Activated CD4-positive, alpha-beta memory T cell treated with anti-CD3 and anti-CD28 coated beads, Interleukin-2, amount 10 ng/mL, durations not matched to agents 7 days and 5 days (primary cell): ENCODE measurements at places on chromosomes 12 and 14. TPM values are rescaled to one million over a fixed set of nuclear protein-coding genes. Genes with fewer than 3 reads are reported as not detected.

The NID2 gene
- 0.18 TPM for total RNA-seq

GRCh38 chr14:77883131-77883846 lies 83.4 kb downstream of the ADCK1 start:
- no peak for DNase-seq

The DLK1 gene
- not detected for total RNA-seq

- DNase-seq, result no peak
These were observed 896.0 kb downstream of the GALC start for GRCh38 chr14:87097015-87097414.

- no peak for DNase-seq
These were observed 115.2 kb downstream of the ITPR2 start for GRCh38 chr12:26717757-26718156.

DNA sequence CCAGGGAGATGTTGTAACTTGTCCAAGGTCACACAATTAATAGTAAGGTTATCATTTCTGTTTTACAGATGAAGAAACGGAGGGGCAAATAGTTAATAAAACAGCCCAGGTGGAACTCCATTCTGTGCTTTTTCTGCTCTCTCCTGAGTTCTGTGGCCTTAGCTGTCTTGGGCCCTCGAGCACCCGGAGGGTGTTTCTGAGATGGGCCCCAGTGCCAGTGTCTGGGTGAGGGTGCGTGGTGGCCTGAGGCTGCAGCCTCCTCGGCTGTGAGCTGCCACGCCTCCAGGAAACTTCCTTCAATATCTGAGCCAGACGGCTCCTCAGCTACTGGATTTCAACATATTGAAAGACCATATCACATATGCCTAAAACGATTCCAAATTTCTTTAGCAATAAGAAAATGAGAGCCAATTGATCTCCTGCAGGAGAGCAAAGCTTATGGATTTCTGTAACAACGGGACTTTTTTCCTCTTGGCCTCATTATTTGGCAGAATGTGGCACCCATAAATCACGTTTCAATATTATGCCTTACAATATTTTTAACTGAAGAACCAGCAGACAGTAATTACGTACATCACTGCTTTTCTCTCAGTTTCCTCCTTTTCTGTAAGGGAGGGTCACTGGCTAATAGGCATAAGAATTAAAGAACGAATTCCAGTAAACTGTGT lies 74.8 kb upstream of the DICER1 start:
- DNase-seq, result no peak

GRCh38 chr12:93018610-93019009 lies 89.5 kb upstream of the EEA1 start:
- DNase-seq, result no peak

The CRIP1 gene
- total RNA-seq, result 883 TPM

The TSPAN19 gene
- total RNA-seq, result not detected

The PAX9 gene
- not detected for total RNA-seq

DNA sequence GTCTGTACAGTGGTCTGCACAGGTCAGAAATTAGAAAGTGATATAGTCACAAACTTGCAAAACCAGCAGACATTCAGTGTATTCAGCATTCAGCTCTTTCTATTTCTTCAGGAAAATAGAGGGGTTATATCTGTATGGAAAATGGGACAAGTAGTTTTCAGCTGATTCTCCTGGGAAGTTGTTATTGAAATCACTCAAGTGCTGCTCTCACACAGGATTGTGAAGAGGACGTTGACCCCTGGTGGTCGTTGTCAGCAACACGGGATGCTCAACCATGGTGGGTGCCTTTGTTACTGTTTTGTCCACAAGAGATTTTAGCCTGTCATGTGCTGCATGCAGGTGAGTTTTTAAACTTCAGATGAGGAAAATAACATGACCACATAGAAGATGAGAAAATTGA lies 981.8 kb downstream of the TMEM121 start:
- DNase-seq, result no peak

The KRT81 gene
- not detected for total RNA-seq
